B cell (primary cell): ENCODE measurements at places on chromosomes 6 and 20.
A peak's percentile ranks its signal among the peaks of the same experiment; 100 is the strongest.

- DNase-seq, result no peak
- no peaks in the 10 kb centered on the region for H3K27me3 ChIP-seq
- H3K27ac ChIP-seq, result no peak overlapping the region
- H3K4me3 ChIP-seq, result no peak overlapping the region
Observed at GRCh38 chr6:21198032-21198640, 395.4 kb upstream of the SOX4 start.

GRCh38 chr20:24868396-24868927 lies 80.6 kb upstream of the CST7 start:
- H3K27me3 ChIP-seq, result no peaks in the 10 kb centered on the region
- H3K4me3 ChIP-seq, result no peak overlapping the region
- H3K36me3 ChIP-seq, result no peaks in the 10 kb centered on the region
- DNase-seq, result no peak

GRCh38 chr6:112037783-112038216 lies 16.1 kb upstream of the CCN6 start:
- H3K4me1 ChIP-seq, result peaks cover 3% of the 10 kb centered on the region
- H3K36me3 ChIP-seq, result no peaks in the 10 kb centered on the region
- H3K27me3 ChIP-seq, result no peaks in the 10 kb centered on the region
- H3K4me3 ChIP-seq, result no peak overlapping the region
- DNase-seq, result no peak

DNA sequence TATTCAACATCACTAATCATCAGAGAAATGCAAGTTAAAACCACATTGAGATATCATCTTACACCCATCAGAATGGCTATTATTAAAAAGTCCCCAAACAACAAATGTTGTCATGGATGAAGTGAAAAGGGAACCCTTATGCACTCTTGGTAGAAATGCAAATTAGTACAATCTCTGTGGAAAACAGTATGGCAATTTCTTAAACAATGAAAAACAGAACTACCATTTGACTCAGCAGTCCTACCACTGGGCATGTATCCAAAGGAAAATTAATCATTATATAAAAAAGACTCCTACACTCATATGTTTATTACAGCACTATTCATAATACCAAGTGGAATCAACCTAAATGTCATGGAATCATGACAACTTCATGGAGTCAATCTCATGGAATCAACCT lies 611.3 kb upstream of the GJE1 start:
- no peak for DNase-seq
- H3K27me3 ChIP-seq, result no peaks in the 10 kb centered on the region
- no peaks in the 10 kb centered on the region for H3K36me3 ChIP-seq
- no peak overlapping the region for H3K4me3 ChIP-seq

- no peak for DNase-seq
- no peak overlapping the region for H3K4me3 ChIP-seq
- no peaks in the 10 kb centered on the region for H3K36me3 ChIP-seq
- no peaks in the 10 kb centered on the region for H3K27me3 ChIP-seq
Observed at GRCh38 chr20:17014756-17015366, 212.0 kb upstream of the PCSK2 start.

- H3K27ac ChIP-seq, result no peak overlapping the region
- H3K4me1 ChIP-seq, result no peaks in the 10 kb centered on the region
- no peak for DNase-seq
- no peaks in the 10 kb centered on the region for H3K36me3 ChIP-seq
- H3K27me3 ChIP-seq, result no peaks in the 10 kb centered on the region
Observed at GRCh38 chr6:22399693-22400092, 102.9 kb upstream of the PRL start.

DNA sequence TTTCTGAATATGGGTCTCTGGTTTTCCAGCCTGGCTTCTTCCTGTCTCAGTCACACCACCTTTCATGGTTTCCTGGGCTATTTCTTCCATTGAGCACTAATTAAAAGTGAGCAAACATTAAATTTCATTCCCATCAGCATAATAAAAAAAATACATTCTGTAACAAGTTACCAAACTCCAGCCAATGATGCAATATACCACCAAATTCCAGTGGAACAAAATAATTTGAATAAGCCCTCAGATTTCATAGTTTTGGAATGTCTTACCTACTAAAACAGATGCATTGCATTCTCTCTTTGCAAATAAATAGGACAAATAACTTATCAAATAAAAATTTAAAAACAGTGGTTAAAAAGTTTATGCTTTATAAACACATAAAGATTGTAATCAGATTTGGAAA lies 97.8 kb upstream of the PRDM1 start:
- peaks cover 29% of the 10 kb centered on the region for H3K27me3 ChIP-seq
- H3K4me3 ChIP-seq, result no peak overlapping the region
- no peaks in the 10 kb centered on the region for H3K36me3 ChIP-seq
- no peak for DNase-seq

GRCh38 chr20:44182135-44182765 lies 4.7 kb downstream of the JPH2 start:
- no peak overlapping the region for H3K4me3 ChIP-seq
- no peaks in the 10 kb centered on the region for H3K27me3 ChIP-seq
- no peaks in the 10 kb centered on the region for H3K36me3 ChIP-seq
- peaks cover 8% of the 10 kb centered on the region for H3K4me1 ChIP-seq
- H3K27ac ChIP-seq, result no peak overlapping the region
- DNase-seq, result no peak

DNA sequence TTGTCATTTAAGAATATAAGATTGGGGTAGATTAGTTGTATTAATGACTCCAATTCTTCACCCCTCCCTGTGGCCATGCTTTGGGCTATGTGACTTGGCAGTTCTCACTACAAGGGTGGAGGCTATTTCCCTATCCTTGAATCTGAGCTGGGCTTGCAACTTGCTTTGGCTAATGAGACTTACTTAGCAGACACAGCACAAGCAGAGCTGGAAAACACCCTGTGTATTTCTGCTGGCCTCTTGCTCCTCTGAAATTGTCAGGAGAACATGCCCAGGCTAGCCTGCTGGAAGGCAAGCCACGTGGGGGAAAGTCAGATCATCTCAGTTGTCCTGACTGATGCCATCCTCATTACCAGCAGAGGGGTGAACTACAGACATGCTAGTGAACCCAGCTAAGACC lies 126.5 kb upstream of the HDGFL1 start:
- DNase-seq, result no peak
- no peaks in the 10 kb centered on the region for H3K36me3 ChIP-seq
- H3K4me3 ChIP-seq, result no peak overlapping the region
- H3K4me1 ChIP-seq, result no peaks in the 10 kb centered on the region
- H3K27me3 ChIP-seq, result no peaks in the 10 kb centered on the region

- H3K4me3 ChIP-seq, result no peak overlapping the region
- no peaks in the 10 kb centered on the region for H3K27me3 ChIP-seq
- H3K36me3 ChIP-seq, result peaks cover 2% of the 10 kb centered on the region
- H3K4me1 ChIP-seq, result peaks cover 20% of the 10 kb centered on the region
- DNase-seq, result no peak
Observed at GRCh38 chr6:144586986-144587385, 301.9 kb downstream of the UTRN start.

DNA sequence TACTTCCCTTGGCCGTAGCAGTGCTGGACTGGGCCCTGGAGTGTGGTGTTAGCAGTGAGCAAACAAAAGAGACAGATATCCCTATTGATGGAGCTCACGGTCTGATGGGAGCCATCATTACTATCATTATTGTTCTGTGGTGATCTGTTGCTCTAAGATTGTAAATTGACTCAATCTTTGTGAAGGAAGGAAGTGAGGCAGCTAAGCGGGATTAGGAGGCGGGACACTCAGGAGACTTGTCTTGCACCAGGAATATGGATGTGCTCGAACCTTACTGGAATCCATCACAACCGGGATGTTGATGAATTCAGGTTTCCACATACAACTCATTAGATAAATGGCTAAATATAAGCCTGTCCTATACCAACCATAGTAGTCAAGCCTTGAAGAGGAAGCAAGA lies 25.5 kb upstream of the FAM50B start:
- H3K27me3 ChIP-seq, result no peaks in the 10 kb centered on the region
- no peaks in the 10 kb centered on the region for H3K36me3 ChIP-seq
- H3K27ac ChIP-seq, result no peak overlapping the region
- no peak overlapping the region for H3K4me3 ChIP-seq
- no peak for DNase-seq
- no peaks in the 10 kb centered on the region for H3K4me1 ChIP-seq

- H3K27me3 ChIP-seq, result no peaks in the 10 kb centered on the region
- no peak overlapping the region for H3K4me3 ChIP-seq
- DNase-seq, result no peak
- H3K27ac ChIP-seq, result no peak overlapping the region
- H3K36me3 ChIP-seq, result no peaks in the 10 kb centered on the region
- no peaks in the 10 kb centered on the region for H3K4me1 ChIP-seq
Observed at GRCh38 chr20:7248281-7249201, 481.1 kb downstream of the BMP2 start.

DNA sequence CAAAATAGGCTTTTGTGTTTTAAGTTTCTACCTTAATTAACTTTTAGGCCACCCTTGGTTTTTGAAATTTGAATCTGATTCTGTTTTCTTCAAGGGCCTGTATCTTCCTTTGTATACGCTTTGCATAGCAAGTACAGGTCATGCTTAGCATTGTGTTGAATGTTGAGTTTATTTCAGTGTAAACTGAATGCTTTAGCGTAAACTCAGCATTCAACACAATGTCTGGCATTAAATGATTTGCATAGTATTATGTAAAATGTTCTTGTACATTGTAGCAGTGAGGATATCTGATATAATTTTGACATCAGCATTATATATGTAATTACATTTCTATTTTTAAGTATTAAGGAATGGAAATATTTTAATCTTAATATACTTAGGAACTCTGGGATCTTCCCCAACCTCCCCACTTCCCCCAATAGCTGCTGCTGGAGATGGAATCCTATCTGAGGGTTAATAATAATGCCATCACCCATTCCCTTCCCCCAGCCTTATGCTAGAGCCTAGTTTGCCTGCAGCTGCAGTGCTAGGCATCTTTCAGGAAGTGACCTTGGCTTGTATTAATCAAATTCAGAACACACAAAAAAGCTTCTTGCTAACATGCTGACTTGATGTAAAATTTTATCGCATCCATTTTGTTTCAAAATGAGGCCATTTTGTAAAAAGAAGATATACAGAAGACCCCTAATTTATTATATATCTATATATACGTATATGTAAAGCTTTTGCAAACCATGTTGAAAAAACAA lies 73.1 kb downstream of the NCOA3 start:
- H3K36me3 ChIP-seq, result peaks cover 3% of the 10 kb centered on the region
- no peak overlapping the region for H3K4me3 ChIP-seq
- H3K27me3 ChIP-seq, result no peaks in the 10 kb centered on the region
- H3K27ac ChIP-seq, result peak overlapping the region; percentile 5

DNA sequence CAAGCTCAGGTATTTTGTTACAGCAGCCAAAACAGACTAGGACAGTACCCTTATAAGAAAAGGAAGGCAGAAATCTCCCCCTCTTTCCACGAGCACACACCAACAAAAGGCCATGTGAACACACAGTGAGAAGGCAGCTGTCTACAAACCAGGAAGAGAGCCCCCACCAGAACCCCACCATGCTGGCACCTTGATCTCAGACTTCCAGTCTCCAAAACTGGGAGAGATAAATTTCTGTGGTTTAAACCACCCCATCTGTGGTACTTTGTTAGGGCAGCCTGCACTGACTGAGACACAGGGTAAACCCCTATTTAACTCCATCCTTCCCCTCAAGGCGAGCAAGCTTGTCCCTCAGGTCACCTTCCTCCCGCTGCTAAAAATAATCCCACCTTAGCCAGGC lies 475.8 kb upstream of the JARID2 start:
- no peaks in the 10 kb centered on the region for H3K27me3 ChIP-seq
- no peak overlapping the region for H3K27ac ChIP-seq
- DNase-seq, result no peak
- no peaks in the 10 kb centered on the region for H3K4me1 ChIP-seq
- no peaks in the 10 kb centered on the region for H3K36me3 ChIP-seq

GRCh38 chr6:57252975-57253374 lies 30.9 kb upstream of the RAB23 start:
- no peaks in the 10 kb centered on the region for H3K36me3 ChIP-seq
- H3K4me1 ChIP-seq, result no peaks in the 10 kb centered on the region
- H3K27me3 ChIP-seq, result no peaks in the 10 kb centered on the region
- no peak overlapping the region for H3K27ac ChIP-seq
- no peak overlapping the region for H3K4me3 ChIP-seq

- no peaks in the 10 kb centered on the region for H3K27me3 ChIP-seq
- H3K4me3 ChIP-seq, result no peak overlapping the region
- H3K4me1 ChIP-seq, result no peaks in the 10 kb centered on the region
- H3K27ac ChIP-seq, result no peak overlapping the region
- no peak for DNase-seq
- H3K36me3 ChIP-seq, result no peaks in the 10 kb centered on the region
Observed at GRCh38 chr6:91075244-91075976, 488.5 kb upstream of the MAP3K7 start.

- no peaks in the 10 kb centered on the region for H3K27me3 ChIP-seq
- H3K4me3 ChIP-seq, result no peak overlapping the region
- no peak for DNase-seq
- no peak overlapping the region for H3K27ac ChIP-seq
- no peaks in the 10 kb centered on the region for H3K36me3 ChIP-seq
Observed at GRCh38 chr6:47710295-47710694, 11.9 kb downstream of the ADGRF4 start.

GRCh38 chr6:399785-400534 lies 8.4 kb downstream of the IRF4 start:
- H3K4me3 ChIP-seq, result no peak overlapping the region
- peaks cover 76% of the 10 kb centered on the region for H3K4me1 ChIP-seq
- peak; percentile 89 for DNase-seq

DNA sequence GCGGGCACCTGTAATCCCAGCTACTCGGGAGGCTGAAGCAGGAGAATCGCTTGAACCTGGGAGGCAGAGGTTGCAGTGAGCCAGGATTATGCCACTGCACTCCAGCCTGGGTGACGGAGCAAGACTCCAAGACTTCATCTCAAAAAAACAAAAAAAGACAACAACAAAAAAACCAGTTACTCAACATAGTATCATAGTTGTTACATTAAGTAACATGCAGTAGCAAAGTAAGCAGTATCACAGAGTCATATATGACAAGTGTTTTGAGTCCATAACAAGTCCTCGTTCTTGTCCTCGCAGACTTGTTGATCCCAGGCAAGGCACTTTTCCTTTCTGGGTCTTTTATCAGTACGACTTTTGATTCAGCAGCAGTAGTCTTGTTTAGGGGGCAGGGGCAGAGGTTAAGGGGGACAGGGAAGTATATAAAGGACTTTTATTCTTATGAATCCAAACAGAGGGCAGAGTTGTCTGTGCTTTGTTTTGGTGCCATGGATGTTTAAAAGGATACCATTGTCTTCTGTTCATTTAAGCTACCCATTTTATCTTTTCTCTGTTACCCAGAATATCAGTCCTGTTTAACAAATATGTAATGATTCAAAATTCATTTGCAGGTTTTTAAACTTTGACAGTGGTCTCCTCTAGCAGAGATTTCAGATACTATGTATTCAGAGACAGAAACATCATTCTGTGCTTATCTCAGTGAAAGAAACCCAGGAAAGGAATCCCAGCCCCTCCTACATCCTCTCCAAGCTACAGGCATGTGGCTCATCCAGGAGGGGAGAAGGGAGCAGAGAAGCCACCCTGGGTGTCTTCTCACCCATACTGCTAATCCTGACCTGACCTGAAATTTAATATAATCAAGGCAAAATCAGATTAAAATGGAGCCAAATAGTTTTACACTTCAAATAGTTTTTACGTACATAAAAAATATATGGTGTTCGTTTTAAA lies 137.9 kb upstream of the EDN1 start:
- no peaks in the 10 kb centered on the region for H3K27me3 ChIP-seq
- H3K36me3 ChIP-seq, result peaks cover 2% of the 10 kb centered on the region
- no peak overlapping the region for H3K27ac ChIP-seq

- peak overlapping the region; percentile 26 for H3K4me3 ChIP-seq
Observed at GRCh38 chr6:108565893-108566292, 5.2 kb downstream of the FOXO3 start.

- no peak overlapping the region for H3K27ac ChIP-seq
- no peaks in the 10 kb centered on the region for H3K27me3 ChIP-seq
- peaks cover 23% of the 10 kb centered on the region for H3K4me1 ChIP-seq
- H3K4me3 ChIP-seq, result no peak overlapping the region
- peak; percentile 29 for DNase-seq
Observed at GRCh38 chr20:20664795-20665589, 47.5 kb downstream of the RALGAPA2 start.
